Panc1 (cell line): ENCODE measurements at places on chromosomes 7 and 10. TPM values are rescaled to one million over a fixed set of nuclear protein-coding genes. Genes with fewer than 3 reads are reported as not detected.

Gene CCNJ
- 15.2 TPM for total RNA-seq

Gene PNLIP
- total RNA-seq, result 1.5 TPM

Gene MYL7
- not detected for total RNA-seq

Gene MAP3K8
- total RNA-seq, result 4.8 TPM

Gene PIK3CG
- 0.13 TPM for total RNA-seq

Gene GIMAP5
- total RNA-seq, result 0.51 TPM

Gene RTKN2
- total RNA-seq, result 21.3 TPM
